ENCODE measurements at places on chromosomes 2 and 18.

GRCh38 chr18:35189510-35189909 lies 51.3 kb upstream of the ZNF397 start:
- peak; percentile 3 for DNase-seq

DNA sequence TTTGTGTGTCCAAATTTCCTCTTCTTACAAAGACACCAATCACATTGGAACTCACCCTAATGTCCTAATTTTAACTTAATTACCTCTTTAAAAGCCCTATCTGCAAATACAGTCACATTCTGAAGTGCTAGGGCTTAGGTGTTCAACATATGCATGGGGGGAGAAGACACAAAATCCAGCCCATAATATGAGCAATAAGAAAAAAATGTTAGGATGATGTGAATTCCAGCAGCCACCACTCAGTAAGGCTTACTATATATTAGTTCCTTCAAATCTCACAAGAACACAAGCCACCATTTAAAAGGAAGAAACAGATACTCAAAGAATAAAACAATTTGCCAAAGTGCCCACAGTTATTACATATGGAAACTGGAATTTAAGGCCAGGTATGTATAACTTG lies 285.7 kb downstream of the EPHA4 start:
- DNase-seq = no peak

- no peak for DNase-seq
These were observed 9.4 kb downstream of the HNRNPA3 start for GRCh38 chr2:177221970-177222369.

- no peak for DNase-seq
These were observed 22.7 kb upstream of the DOCK10 start for GRCh38 chr2:225064928-225065327.

GRCh38 chr2:133942398-133942797 lies 311.5 kb upstream of the MGAT5 start:
- DNase-seq = no peak

GRCh38 chr2:177430411-177430810 lies 37.8 kb downstream of the AGPS start:
- no peak for DNase-seq

- no peak for DNase-seq
These were observed 376.9 kb downstream of the RND3 start for GRCh38 chr2:150110548-150110947.

- no peak for DNase-seq
These were observed 1604.2 kb downstream of the LRP1B start for GRCh38 chr2:140526575-140526974.

DNA sequence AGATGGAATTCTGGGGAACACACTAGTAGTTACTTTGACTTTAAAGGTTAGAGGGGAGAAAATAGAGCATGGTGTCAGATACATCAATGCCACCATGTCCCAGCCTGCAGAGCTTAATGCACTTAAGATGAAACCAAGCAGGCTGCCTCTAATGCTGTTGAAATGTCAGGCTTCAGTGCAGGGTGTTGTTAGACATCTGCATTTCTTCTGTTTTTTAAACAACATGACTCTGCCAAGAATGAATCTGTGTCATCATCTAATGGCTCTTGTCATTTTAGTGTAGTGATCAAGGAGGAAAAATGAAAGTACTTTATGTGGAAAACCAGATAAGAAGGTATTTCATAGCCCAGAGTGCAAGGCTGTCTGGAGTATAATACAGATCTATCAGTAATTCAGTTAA lies 29.9 kb downstream of the LYPD1 start:
- no peak for DNase-seq

DNA sequence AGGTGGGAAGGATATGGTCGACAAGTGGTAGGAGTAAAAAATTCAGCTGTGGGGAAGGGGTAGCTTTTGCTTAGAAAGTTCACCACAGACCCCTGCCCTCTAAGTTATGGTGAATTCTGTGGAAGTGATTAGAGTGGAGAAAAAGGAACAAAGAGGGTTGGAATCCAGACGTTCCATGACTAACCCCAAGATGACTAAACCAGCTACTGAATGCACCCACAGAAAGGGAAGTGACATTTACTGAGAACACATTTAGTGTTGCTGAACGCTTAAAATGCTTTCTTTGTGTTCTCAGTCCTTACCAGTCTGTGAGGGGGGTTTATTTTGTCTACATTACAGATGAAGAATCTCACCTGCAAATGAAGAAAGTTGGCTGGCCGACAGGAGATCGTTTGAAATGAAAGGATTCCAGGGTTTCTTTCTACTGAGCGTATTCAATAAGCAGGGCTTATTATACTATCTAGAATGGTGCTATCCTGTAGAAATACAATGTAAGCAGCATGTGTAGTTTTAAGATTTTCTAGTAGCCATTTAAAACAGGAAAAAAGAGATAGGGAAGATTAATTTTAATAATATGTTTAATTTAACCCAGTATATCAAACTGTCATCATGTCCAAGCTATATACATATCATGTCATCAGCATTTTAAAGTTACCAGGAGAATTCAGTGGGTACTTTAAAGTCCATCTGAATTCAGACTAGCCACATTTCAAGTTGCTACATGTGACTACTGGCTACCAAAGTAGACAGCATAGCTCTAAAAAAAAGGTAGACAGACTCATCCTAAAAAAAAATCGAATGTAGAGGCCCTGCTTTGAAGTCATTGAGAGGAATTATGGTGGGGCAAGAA lies 60.1 kb downstream of the LIMS1 start:
- DNase-seq = no peak

DNA sequence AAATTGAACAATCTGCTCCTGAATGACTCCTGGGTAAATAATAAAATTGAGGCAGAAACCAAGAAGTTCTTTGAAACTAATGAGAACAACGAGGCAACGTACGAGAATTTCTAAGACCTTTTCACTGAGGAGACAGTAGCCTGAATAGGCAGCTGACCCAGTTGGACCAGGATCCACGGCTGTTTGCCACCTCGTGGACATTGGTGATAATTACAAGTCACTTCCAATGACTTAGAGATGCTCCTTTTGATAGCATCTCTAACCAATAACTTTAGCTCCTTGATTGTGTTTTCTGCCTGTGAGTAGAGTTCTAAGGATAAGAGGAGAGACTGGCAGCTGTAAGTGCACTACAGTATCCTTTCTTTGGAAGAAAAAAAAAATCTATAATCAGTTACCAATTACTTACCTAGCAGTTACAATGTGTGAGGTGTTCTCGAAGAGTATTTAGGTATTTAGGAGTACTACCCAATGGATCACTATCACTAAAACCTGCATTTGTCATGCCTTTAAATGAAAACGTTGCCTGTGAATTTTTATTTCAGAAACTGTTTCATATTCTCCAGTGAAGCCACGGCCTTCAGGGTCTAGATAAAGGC lies 31.3 kb upstream of the CNTNAP5 start:
- no peak for DNase-seq

DNA sequence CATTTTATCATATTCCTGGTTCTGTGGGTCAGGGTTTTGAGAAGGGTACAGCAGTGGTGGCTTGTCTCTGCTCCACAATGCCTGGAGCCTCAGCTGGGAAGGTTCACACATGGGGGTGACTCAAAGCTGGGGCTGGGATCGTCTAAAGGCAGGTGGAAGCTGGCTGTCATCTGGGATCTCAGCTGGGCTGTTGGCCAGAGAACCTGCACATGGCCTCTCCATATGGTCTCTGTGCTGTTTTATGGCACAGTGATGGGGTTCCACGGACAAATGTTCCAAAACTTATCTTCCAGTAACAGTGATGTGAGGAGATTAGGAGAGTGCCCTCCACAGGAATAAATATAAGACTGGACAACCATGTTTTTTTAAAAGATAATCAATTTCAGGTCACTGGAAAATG lies 191.4 kb downstream of the SS18 start:
- peak; percentile 35 for DNase-seq

DNA sequence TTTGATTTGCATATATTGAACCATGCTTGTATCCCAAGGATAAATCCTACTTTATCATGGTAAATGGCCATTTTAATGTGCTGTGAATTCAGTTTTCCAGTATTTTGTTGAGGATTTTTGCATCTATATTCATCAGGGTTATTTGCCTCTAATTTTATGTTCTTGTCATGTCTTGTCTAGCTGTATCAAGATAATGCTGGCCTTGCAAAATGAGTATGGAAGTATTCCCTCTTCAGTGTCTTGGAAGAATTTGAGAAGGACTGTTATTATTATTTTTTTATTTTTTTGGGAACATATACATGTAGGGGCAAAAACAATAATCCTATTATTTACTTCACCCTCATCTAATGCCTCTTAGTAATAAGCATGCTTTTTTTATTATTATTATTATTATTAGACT lies 398.0 kb upstream of the KCNH7 start:
- DNase-seq = no peak

DNA sequence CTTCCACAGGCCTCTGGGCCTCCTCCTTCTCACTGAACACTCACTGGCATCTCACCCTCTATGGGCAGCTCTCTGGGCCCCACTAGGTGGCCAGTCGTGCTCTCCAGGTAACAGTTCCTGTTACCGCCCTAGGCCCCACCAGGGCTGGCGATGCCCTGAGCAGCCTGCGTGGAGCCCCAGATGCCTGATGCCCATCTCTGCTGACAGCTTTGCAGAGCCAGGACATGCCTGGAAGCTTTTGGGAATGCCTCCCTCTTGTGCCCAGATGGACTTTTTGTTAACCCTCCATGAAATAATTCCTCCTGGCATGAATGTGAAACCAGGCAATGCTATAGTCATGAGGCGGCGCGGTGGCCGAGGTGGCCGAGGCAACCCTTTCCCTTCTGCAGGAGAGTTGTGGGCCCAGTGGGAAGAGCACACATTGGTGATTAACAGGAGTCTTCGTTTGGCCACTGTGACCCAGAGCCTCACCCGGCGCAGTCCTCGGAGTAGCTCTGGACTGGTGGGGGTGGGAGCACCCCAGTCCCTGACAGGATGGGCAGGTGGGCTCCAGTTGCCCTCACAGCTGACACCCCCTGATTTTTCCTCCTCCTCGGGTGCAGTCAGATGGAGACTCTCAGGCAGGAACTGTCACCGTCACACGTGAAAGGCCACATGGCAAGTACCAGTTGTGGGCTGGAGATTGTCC lies 80.0 kb downstream of the SH3BP4 start:
- no peak for DNase-seq

DNA sequence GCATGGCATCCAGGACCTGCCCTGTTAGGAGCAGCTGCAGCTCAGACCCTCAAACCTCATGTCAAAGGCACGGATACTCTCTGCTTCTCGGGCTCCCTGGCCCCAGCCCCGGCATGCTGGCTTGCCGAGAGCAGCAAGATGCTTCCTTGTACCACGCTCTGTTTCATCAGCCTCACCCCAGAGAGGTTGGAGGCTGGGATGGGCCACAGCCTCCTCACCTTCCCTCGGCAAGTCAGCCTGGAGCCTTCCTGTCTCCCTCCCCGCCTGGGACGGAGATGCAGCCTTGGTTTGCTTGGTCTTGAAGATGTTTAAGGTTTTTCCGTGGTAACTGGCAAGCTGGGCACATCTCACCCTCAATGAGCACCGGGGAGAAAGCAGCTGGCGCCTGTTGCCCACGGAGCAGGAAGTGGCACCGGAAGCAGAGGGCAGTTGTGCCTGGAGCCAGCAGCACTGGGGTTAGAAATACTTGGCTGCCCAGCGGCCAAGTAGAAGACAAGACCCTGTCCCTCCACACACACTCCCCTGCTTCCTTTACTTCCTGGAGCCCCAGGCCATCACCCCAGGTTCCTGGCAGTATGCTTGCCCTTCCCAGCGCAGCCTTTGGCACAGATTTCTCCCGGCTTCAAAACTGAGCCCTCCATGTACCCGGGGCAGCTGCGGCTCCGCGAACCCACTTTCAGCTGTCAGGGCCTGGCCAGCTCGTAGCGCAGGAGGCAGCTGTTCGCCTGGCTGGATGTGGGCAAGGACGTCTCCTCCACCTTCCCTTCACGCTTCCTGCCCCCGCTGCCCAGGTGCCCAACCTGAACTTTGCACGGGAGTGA lies 17.4 kb downstream of the FBLN7 start:
- no peak for DNase-seq

GRCh38 chr2:240211598-240212424 lies 71.4 kb upstream of the OTOS start:
- no peak for DNase-seq

DNA sequence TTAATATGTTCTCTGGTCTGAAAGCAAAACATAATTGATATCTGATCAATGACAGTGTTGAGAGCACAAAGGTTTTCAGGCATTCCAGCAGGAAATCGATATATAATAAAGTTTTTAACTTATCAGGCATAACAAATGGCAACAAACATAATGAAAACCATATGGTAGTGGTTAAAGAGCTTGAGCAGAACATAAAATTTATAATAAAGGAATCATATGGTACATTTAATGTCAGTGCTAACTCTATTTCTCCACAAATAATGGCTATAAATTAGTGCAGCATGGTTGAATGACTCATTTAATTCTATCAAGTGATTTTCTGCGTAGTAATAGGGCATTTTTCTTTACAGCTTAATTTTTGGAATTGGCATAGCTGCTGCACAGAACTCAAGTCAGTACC lies 306.2 kb downstream of the FSIP2 start:
- no peak for DNase-seq

- no peak for DNase-seq
These were observed 8.6 kb upstream of the INPP5D start for GRCh38 chr2:233051241-233052149.

- no peak for DNase-seq
These were observed 37.2 kb upstream of the BIN1 start for GRCh38 chr2:127143841-127144782.

- DNase-seq = no peak
These were observed 5.3 kb upstream of the FLACC1 start for GRCh38 chr2:201362396-201362795.

DNA sequence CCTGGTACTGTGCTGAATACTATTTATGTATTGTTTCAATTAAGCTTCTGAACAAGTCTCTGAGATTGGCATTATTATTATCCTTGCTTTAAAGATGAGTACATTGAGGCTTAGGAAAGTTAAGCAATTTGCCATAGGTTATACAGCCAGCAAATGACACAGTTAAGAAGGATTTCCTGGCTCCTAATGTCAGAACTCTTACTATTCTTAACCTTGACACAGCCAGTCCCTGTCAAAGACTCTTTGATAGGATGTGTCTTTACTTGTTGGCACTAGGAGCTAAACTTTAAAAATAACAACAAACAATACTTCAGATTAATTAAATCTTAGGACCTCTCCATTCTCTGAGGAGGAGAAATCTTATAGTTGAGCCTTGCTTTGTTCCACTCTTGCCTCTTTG lies 70.6 kb downstream of the UBR3 start:
- DNase-seq = no peak

DNA sequence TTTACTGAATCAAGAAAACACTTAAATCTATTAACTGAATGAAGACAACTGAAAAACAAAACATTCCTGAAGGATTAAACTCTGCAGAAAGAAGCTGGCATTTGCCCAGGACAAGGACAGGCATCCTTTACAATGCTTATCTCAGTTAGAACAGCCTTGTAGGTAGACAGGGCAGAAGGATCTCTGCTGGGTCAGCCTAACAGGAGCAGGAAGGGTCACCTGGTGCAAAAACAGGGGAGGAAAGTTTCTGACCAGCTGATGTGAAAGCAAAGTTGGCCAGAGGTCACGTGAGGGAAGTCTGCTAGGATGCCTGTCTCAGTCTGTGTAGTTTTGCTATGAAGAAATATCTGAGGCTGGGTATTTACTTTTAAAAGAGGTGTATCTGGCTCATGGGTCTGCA lies 348.6 kb downstream of the ANAPC1 start:
- no peak for DNase-seq

- no peak for DNase-seq
These were observed 201.3 kb upstream of the CXCR4 start for GRCh38 chr2:136319237-136319636.
